Parietal lobe (tissue), 2 donors: ENCODE measurements at places on chromosomes 11 and 22. TPM values are rescaled to one million over a fixed set of nuclear protein-coding genes. Genes with fewer than 3 reads are reported as not detected.

The DLG2 gene
- 482 TPM for total RNA-seq

The OR52K2 gene
- not detected for total RNA-seq

The OR8K1 gene
- total RNA-seq: not detected

The OR51B5 gene
- total RNA-seq: 3.1 TPM

The IL10RA gene
- 1.6 TPM for total RNA-seq

The GLYATL2 gene
- 3.4 TPM for total RNA-seq

The OR10A5 gene
- not detected for total RNA-seq

The VWA5A gene
- total RNA-seq: 4.1 TPM

The C22orf31 gene
- not detected for total RNA-seq

The OSM gene
- not detected for total RNA-seq

The CKAP5 gene
- total RNA-seq: 205 TPM

The SLC22A9 gene
- not detected for total RNA-seq

The SSTR3 gene
- total RNA-seq: 0.31 TPM

The NEFH gene
- total RNA-seq: 0.63 TPM

The OR4C45 gene
- total RNA-seq: not detected

The KRTAP5-7 gene
- not detected for total RNA-seq

The FGF19 gene
- not detected for total RNA-seq

The ZC3H12C gene
- total RNA-seq: 33.5 TPM

The MYRF gene
- total RNA-seq: 2.8 TPM

The MS4A6E gene
- not detected for total RNA-seq

The CD3E gene
- not detected for total RNA-seq

The PTPN5 gene
- 46.3 TPM for total RNA-seq

The OR4D5 gene
- not detected for total RNA-seq

The FJX1 gene
- 69.2 TPM for total RNA-seq

The OR10G4 gene
- total RNA-seq: not detected

The SEPTIN3 gene
- total RNA-seq: 227 TPM

The RIMBP3C gene
- 1.3 TPM for total RNA-seq

The CASP12 gene
- not detected for total RNA-seq

The GPR83 gene
- total RNA-seq: 0.63 TPM

The MICALL1 gene
- 38.8 TPM for total RNA-seq

The AGBL2 gene
- total RNA-seq: 0.63 TPM

The HMGXB4 gene
- 39.4 TPM for total RNA-seq

The SLC37A2 gene
- total RNA-seq: 1.9 TPM

The MB gene
- not detected for total RNA-seq

The UBE2L6 gene
- 61.7 TPM for total RNA-seq

The GUCY1A2 gene
- total RNA-seq: 186 TPM

The GTSE1 gene
- total RNA-seq: 3.1 TPM

The CCND1 gene
- 5.0 TPM for total RNA-seq

The PHETA2 gene
- 2.8 TPM for total RNA-seq

The HBG2 gene
- 464 TPM for total RNA-seq

The TMEM218 gene
- total RNA-seq: 25.0 TPM

The KCNA4 gene
- total RNA-seq: 8.1 TPM

The NXPE1 gene
- total RNA-seq: not detected

The CHRDL2 gene
- not detected for total RNA-seq

The B4GALNT4 gene
- 163 TPM for total RNA-seq

The KRTAP5-9 gene
- total RNA-seq: not detected

The MICAL2 gene
- 27.2 TPM for total RNA-seq

The INPPL1 gene
- total RNA-seq: 18.8 TPM

The LGALS12 gene
- not detected for total RNA-seq

The PDXP gene
- 42.6 TPM for total RNA-seq

The SYT9 gene
- 7.2 TPM for total RNA-seq

The SCGB1D2 gene
- total RNA-seq: not detected

The C1QTNF4 gene
- total RNA-seq: 19.7 TPM

The SMC1B gene
- total RNA-seq: not detected

The LDLRAD3 gene
- total RNA-seq: 65.7 TPM

The PHLDB1 gene
- total RNA-seq: 129 TPM
